ENCODE measurements at places on chromosomes 16 and 17.

- no peak for DNase-seq
These were observed 7.6 kb downstream of the AIPL1 start for GRCh38 chr17:6427279-6427781.

- DNase-seq = no peak
These were observed 56.5 kb downstream of the YWHAE start for GRCh38 chr17:1343554-1343953.

DNA sequence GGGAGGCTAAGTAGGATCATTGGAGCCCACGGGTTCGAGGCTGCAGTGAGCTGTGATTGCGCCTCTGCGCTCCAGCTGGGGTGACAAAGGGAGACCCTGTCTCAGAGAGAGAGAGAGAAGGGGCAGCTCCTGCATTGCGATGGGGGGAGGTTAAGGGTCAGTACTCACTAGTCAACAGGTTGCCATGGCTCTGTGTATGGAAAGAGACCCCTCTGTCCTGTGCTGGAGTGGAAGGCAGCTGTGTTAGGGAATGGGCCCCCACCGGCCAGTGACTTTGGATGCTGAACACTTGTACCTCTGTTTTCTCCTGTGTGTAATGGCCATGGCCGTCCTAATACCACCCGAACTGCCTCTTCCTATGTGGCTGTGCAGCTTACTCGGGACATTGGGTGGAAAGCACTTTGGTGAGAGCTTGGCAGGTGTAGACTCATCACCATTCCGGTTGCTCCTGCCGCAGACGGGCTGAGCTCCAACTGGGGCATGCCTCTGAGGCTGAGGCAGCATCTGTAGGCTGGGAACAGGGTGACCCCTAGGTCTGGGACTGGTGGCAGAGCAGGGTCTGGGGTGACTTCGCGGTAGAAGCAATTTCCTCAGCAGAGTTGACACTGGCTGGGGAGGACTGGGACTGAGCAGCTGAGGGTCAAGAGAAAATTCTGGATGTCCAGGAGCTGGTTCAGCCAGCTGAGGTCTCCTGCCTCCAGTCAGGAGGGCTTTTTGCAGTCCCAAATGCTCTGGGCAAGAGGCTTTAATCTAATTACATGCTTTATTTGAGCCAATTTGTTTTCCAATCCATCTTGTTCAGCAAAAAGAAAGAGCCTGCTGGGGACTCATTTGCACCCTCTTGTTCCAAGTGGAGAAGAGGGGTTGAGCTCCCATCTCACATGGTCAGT, 184.5 kb downstream of the NTN1 start:
- no peak for DNase-seq

GRCh38 chr17:36979565-36979941, 30.8 kb downstream of the AATF start:
- DNase-seq = peak; percentile 72

- no peak for DNase-seq
These were observed 14.6 kb downstream of the GRB7 start for GRCh38 chr17:39752241-39752881.

Measured in endothelial cell of umbilical vein (primary cell).